ENCODE measurements at places on chromosomes 5 and 9. TPM values are rescaled to one million over a fixed set of nuclear protein-coding genes. Genes with fewer than 3 reads are reported as not detected.

GRCh38 chr5:123754908-123755307 is 242.9 kb downstream of the CSNK1G3 start:
- peak overlapping the region; percentile 54 for H3K27ac ChIP-seq
- peaks cover 46% of the 10 kb centered on the region for H3K4me1 ChIP-seq
- no peaks in the 10 kb centered on the region for H3K27me3 ChIP-seq
- no peaks in the 10 kb centered on the region for H3K36me3 ChIP-seq
- H3K4me3 ChIP-seq: peak overlapping the region; percentile 25
- peak; percentile 54 for DNase-seq

- no peak overlapping the region for H3K27ac ChIP-seq
- peak; percentile 47 for DNase-seq
- no peaks in the 10 kb centered on the region for H3K36me3 ChIP-seq
- H3K4me3 ChIP-seq: no peak overlapping the region
- no peaks in the 10 kb centered on the region for H3K4me1 ChIP-seq
- H3K27me3 ChIP-seq: peaks cover 3% of the 10 kb centered on the region
These were observed 50.7 kb upstream of the GRHPR start for GRCh38 chr9:37371565-37372464.

- no peaks in the 10 kb centered on the region for H3K36me3 ChIP-seq
- H3K27me3 ChIP-seq: no peaks in the 10 kb centered on the region
- no peak overlapping the region for H3K27ac ChIP-seq
These were observed 65.0 kb downstream of the FGF18 start for GRCh38 chr5:171484460-171484899.

CBY3 gene
- 0.43 TPM for polyA plus RNA-seq

All from GM23248 (cell line).